ENCODE measurements at places on chromosomes 5 and 9.

DNA sequence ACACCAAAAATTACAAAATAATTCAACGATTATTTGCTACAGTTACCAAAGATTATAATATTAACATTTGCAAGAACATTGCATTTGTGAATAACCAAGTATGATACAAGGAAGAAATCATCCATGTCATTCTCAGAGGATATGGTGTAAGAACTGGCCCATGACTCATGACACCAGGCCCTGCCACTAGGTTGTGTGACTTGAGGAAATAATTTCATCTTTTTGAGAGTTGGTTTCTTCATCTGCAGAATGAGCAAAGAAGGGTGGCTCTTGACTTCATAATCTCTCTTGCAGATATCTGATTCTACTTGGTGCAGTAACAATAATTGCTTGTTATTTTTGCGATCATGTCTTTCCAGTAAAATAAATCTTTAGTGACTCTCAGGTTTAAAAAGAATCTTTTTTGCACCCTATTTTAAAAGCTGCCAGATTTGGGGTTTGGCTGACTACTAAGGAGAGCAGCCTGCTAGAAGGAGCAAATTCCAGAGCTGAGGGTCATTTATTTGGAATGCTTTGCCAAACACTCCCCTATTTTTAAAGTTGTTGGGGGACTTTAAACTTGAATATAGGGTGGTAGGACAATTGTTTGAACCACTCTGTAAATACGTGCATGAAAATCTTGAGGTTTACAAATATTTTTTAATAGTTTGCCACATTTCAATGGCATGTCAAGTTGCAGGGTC lies 23.5 kb downstream of the ITGA1 start:
- peak; percentile 84 for DNase-seq

DNA sequence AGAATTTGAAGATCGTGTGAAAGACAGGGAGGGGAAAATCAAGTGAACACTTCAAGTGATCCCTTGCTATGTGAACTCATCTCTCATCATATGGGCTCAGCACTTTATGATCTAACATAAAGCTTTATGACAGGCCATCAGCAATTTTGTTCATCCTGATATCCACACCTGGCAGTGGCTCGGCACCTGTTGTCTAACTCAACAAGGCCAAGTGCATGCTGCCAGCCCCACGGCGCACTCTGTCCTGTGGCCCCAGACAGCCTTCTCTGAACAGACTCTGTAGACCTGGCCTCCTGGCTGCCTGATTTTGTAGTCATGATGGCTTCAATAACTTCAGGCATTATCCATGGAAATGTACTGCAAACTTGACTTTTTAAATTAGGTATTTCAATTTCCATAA lies 106.3 kb downstream of the MEF2C start:
- DNase-seq, result no peak

GRCh38 chr5:142845402-142845921 lies 75.3 kb downstream of the ARHGAP26 start:
- no peak for DNase-seq

DNA sequence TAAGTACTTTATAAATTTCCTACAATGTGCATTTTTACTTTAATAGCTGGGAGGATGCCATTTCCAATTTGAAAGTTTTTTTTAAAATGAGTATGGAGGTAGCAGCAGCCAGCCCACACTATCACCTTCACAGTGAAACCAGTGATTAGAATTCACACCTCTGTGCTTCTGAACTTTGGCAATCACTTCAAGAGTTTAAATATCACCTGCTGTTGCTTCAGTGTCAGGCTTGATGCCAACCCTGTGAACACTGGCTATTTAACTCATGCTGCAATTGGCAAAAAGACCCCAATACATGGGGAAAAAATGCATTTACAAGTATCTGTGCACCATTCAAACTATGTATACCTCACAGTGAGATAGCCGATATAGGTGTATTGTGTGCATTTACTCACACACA lies 57.4 kb downstream of the CDK5RAP2 start:
- DNase-seq, result no peak

GRCh38 chr5:1668141-1668721 lies 131.4 kb downstream of the MRPL36 start:
- no peak for DNase-seq

- peak; percentile 32 for DNase-seq
These were observed 1.2 kb downstream of the HOMER1 start for GRCh38 chr5:79512471-79513307.

DNA sequence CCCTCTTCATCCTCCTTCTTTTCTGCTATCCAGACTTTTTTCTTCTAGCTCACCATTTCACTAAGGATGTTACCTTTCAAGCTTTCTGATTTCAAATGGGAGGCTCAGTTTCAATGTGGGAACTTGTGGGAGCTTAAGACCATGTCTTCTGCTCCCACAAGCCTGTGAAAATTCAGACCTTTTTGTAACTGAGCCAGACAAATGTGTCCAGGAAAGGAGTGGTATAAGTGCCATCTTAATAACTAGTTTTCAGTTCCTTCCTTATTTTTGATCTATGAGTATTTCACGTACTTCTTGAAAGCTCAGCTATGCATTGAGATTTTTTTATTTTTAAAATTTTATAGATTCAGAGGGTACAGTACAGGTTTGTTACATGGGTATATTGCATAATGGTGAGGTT lies 4.6 kb upstream of the ERCC6L2 start:
- DNase-seq, result no peak

DNA sequence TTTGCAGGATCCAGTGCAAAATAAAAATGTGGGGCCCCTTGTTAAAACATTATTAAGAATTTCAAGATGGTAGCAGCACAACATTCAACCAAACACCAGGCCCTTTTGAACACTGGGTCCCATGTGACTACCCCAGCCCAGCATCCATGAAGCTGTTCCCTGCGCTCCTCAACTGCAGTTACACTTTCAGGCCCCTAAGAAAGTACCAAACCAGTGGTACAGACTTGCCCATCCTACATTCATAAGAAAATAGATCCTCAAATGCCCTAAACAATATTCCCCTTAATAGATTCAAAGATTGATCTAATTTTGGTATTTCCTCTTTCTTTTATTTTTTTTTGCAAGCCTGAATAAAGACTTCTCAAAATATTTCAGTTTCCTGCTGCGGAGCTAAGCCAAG lies 201.7 kb downstream of the EFNA5 start:
- no peak for DNase-seq

DNA sequence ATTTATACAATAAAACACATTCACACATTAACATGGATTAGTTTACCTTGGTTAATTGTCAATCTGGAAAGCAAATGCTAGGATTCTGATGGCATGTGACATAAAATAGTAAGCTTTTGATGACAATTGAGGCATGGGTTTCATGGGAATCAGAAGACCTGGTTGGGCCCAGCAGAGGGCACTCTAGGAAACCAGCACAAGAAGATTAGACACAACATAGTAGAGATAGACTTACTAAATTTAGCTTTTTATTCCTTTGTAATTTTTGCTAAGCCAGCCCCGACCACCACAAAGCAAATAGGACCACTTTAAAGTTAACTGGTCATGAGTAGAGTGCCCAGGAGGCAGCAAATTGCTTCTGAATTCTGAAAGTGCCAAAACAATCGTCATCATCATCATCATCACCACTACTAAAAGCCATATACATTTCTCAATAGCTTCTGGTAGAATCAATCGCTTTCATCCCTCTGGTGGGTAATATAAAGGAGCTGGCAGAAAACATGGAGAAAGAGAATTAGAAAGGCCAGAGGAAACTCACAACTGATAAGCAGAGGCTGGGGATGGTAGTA lies 163.2 kb downstream of the ARRDC3 start:
- peak; percentile 46 for DNase-seq

- peak; percentile 48 for DNase-seq
These were observed 530 bp downstream of the UCK1 start for GRCh38 chr9:131530546-131530919.

DNA sequence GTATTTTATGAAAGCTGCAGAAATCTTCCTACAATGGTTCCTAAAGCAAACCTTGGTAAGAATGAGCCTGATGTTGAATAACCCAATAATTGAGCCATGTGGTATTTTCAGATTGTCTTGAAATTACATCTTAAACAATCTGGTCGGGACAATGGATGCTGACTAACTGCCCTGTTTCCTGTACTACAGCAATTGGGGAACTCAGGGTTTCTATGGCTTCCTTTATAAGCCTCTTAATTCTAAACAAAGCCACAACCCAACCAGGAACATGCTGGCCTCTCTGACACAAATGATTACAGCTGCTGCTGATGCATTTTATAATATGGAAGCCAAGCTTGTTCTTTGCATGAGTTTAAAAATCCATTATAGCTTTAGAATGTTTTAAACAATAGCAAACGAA lies 30.2 kb downstream of the PTPN3 start:
- DNase-seq, result no peak

DNA sequence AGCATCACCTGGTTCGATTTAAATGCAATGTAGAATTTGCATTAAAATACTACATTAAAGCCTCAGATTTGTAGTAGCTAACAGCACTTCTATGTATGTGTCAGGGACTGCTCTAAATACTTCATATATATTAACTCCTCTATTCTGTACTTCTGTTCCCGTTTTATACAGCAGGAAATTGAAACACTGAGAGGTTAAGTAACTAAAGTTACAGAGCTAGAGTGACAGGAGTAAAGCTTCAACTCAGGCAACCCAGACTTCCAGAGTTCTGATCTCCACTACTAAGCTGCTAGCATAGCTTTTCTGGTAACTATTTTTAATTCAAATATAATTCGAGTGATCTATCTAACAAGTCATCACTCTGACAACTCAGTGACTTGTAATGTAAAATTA lies 619 bp upstream of the APC start:
- DNase-seq, result no peak

- DNase-seq, result peak; percentile 48
These were observed 10.7 kb downstream of the LOX start for GRCh38 chr5:122067390-122067789.

DNA sequence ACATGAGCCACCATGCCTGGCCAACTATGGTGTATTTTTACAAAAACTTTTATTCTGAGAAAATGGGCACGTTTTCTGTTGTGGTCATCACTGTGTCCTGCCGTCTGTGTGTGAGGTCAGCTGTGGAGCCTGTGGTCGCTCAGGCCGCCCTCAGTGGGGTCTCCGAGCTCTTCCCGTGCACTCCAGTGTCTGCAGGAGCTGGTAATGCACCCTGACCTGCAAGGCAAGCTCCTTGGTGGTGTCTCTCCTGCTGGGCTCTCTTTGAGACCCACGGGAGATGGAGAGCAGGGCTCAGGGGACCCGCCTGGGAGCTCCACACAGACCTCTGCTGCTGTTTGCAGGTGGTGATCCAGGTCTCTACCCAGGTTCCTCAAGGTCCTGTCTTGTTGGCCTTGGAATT lies 9.6 kb upstream of the AHRR start:
- no peak for DNase-seq

- DNase-seq, result peak; percentile 60
These were observed 1.3 kb downstream of the ARAP3 start for GRCh38 chr5:141680751-141681201.

DNA sequence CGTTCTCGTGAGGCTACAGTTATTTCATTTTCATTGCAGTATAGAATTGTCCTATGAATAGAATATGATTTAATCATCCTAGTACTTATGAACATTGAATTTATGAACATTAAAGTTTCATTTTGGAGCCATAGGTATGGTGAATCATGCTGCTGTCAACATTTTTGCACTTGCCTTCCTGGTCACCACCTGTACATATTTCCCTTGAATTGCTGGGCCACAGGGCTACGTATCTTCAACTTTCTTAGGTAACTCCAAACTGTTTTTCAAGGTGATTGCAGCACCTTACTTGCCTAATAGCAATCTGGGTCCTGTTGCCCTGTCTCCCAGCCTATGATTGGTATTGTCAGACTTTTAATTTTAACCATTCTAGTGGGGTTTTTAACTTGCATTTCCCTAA lies 6.5 kb upstream of the RNF145 start:
- no peak for DNase-seq

GRCh38 chr5:14251733-14252132 lies 108.6 kb downstream of the TRIO start:
- DNase-seq, result no peak

GRCh38 chr5:111511831-111512374 lies 432 bp downstream of the STARD4 start:
- peak; percentile 42 for DNase-seq

DNA sequence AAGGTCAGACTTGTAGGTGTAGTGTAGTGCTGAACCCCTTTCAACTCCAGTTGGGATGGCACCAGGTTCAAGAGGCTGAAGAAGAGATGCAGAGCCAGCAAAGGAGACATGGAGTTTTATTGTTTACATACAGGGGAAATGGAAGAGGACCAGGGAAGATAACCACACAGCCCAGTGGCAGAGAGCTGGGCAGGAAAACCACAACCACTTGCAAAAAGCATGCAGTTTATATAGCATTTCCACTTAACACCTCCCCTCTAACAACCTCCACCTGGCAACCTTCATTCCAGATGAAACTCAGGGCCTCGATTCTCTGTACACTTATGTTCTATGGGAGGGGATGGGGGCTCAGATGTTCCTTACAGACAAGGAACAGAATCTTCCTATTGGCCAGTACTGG lies 56.9 kb downstream of the SNX24 start:
- DNase-seq, result no peak

DNA sequence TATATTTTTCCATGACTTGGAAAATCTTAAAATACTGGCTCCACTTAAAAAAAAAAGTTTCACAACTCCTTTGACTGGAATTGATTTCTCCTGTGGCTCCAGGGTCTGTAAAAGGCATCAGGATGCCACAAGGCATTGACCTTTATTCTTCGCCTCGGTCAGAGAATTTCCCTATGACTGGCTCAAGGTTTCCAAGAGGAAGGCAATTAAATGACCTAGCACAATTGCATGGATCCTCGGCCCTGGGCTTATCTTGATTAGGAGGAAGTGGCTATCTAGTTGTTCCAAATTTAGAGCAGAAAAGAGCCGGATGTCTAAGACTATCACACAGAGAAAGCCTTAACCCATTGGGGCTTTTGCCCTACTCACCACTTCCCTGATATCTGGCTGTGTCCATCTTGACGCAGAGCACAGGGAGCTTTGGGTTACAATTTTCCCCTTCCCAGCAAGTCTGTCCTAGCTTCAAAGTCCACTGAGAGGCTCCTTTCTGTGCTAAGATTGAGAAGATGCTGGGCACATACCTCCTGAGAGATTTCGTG lies 56.9 kb upstream of the COL15A1 start:
- peak; percentile 71 for DNase-seq
